Stimulated activated effector memory CD8-positive, alpha-beta T cell treated with anti-CD3 and anti-CD28 coated beads, Interleukin-12 subunit alpha, Interleukin-12 subunit beta, amount 100 ng/mL, for 72 hours (primary cell): ENCODE measurements at places on chromosomes 3 and 15.

DNA sequence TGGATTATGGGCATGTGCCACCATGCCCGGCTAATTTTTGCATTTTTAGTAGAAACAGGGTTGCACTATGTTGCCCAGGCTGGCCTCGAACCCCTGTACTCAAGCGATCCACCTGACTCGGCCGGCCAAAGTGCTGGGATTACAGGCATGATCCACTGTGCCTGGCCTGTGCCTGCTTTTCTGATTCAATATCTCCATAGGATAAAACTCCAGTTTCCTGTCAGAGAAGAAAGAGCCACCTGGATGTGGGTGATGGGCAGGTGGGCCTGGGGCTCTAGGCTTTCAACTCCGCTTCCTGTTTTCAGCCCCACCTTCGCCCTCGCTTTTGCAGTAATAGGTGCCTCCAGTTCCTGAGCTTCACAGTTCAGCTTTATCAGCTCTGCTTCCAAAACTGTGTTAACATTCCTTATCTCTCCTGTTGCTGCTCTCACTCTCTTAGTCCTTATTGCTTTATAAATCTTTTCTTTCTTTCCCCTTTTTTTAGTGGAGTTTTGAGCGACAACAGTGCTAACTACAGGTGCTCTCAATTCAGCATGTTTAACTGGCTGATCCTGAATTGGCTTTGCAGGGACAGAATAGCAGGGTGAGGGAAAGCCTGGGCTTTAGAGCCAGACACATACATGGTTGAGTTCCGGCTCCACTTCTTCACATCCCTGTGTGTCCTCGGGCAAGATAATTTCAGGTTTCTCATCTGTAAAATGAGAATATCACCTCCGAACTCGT, 21.1 kb upstream of the PDE8A start:
- DNase-seq: no peak

DNA sequence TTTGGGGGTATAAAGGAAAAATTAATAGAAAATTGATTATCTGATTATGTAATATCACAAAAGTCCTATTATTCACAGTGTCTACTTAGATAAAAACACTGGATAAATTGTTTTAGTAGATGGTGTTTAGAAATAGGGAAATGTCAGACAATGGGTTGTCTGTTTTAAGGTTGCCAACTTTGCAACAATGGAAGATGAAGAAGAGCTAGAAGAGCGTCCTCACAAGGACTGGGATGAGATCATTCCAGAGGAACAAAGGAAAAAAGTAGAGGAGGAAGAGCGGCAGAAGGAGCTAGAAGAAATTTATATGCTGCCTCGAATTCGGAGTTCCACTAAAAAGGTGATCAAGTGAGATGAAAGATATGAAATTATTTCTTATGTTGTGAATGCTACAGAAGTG, 84.0 kb downstream of the CHD2 start:
- DNase-seq: no peak

DNA sequence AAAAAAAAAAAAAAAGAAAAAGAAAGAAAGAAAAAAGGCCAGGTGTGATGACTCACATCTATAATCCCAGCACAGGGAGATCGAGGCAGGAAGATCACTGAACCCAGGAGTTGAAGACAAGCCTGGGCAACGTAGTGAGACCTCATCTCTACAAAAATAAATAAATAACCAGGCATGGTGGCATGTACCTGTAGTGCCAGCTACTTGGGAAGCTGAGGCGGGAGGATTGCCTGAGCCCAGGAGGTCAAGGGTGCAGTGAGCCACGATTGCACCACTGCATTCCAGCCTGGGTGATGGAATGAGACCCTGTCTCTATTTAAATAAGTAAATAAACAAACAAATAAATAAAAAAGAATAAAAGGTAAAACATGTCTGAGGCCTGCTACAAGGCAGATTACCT, 39.3 kb upstream of the LACTB start:
- DNase-seq: no peak

GRCh38 chr15:36696196-36696595, 116.8 kb downstream of the CDIN1 start:
- DNase-seq: no peak

DNA sequence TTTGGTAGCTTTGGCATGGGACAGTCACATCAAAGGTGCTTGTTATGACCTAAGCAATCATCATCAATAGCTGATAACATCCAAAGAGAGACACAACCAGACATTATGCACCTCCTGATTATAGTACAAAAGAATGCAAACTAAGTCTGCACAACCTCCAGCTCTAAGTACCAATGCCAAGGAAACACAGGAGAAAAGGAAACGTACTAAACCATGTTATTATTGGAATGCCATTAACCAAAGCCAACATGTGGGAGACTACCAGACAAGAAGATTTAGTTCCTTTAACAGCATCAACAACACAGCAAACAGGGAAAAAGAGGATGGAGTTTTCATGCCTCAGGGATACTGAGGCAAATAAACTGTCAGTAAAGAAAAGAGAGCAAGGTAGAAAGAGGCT, 61.4 kb downstream of the CD47 start:
- DNase-seq: no peak

- no peak for DNase-seq
Observed at GRCh38 chr3:45187694-45188141, 38.4 kb downstream of the TMEM158 start.
